Activated CD8-positive, alpha-beta memory T cell treated with anti-CD3 and anti-CD28 coated beads for 48 hours (primary cell): ENCODE measurements at places on chromosomes 11 and 22.

- no peak for DNase-seq
Observed at GRCh38 chr11:74332291-74332690, 20.9 kb upstream of the P4HA3 start.

GRCh38 chr11:46672381-46672839, 28.0 kb downstream of the ARHGAP1 start:
- DNase-seq, result no peak

- DNase-seq, result no peak
Observed at GRCh38 chr11:104663190-104664140, 234.8 kb downstream of the CASP12 start.

DNA sequence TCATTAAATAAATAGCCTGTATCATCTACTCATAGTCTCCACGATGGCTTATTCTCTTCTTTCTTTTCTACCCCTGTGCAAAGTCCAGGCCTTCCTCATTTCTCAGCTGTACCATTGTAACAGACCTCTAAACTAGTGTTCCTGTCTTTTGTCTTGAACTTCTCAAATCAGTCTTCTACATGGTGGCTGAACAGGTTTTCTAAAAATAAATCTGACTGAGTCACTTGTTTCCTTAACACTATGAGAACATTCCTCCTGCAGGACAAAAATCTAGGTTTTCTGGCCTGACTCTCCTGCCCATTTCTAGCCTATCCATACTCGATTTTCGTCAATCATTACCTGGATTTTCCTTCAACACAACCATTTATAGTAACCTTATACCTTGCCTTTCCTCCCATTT, 1080.8 kb upstream of the TENM4 start:
- DNase-seq, result no peak

DNA sequence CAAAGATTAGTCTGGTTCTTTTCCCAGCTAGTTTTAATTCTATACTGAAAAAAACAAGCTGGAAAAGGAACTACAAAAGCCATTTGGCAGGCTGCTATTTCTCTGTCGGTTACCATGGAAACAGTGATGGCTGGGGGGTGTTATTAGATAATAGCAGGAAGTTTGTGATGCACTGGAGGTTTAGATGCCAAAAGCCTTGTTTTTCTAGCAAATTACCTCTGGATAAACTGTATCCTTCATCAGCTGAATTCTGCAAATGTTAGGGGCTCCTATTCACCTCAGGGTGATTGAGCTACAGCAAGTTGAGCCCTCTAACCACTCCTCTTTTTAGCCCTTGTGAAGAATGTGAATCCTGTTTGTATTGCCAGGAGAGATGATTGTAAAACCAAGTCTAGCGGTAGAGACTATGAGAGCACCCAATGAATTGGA, 25.2 kb downstream of the ALKBH3 start:
- DNase-seq, result no peak

DNA sequence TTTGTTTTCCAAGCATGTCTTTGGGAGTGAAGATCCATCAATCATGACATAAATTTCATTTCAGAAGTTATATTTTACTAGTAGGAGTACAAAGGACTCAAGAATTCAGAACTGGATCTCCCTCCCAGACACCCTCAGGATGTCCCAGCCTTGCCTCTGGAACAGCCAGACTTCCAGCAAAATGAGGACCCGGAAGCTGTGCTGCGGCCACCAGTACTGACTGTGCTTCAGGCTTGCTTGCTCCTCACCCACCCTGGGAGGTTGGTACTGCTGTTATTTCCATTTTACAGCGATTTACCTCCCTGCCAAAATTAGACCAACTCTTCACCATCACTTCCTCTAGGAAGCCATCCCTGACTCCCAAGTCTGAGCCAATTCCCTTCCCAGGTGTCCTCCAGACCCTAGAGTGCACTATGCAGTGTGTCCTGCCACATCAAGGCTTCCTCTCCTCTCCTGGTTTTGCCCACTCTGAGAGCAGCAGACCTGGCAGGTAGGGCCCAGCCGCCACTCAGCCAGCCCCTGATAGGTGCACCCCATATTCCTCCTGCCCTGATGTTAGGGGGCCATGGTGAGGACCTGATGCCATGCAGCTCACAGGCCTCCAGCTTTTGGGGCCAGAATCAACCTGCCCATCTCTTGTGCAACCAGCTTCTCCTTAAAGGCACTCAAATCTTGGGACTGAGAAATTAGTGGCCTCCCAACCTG, 47.3 kb upstream of the WNT7B start:
- no peak for DNase-seq

GRCh38 chr22:38415046-38415445, 40.0 kb downstream of the KCNJ4 start:
- no peak for DNase-seq

GRCh38 chr11:28729339-28729738, 621.2 kb downstream of the METTL15 start:
- no peak for DNase-seq

DNA sequence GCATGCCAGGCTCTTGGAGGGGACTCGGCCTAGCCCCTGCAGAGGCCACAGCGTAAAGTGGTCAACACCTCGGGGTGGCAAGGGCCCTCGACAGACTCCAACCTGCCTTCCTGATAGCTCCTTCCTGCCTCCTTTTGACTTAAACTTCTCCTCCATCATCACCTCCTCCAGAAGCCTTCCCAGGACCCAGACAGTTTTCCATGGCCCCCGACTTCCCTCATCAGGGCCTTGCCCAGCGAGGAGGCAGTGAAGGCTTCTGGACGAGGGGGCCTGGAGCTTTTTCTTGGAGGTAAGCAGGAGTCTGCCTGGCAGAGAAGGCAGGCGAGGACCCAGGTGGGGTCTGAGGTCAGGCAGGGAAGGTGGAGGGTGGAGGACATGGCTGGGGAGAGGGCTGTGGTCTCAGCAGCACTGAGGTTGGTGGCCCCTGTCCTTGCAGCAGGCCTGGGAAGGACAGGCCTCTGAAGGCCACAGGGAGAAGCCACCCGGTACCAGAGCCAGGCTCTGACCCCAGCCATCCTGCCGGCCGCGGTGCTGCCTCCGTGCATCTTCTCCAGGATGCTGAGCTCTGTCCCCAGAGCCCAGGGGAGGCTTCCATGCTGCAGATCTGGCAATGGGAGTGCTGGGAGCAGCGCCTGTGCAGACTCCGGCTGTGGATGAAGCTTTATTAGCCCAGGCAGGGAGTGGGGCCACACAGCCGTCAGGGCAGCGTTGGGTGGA, 81.4 kb downstream of the WNT7B start:
- no peak for DNase-seq

- no peak for DNase-seq
Observed at GRCh38 chr22:33920197-33920540, at the start of gene LARGE1. TSS of gene LARGE1 (minus strand) at chr22:33920476.

DNA sequence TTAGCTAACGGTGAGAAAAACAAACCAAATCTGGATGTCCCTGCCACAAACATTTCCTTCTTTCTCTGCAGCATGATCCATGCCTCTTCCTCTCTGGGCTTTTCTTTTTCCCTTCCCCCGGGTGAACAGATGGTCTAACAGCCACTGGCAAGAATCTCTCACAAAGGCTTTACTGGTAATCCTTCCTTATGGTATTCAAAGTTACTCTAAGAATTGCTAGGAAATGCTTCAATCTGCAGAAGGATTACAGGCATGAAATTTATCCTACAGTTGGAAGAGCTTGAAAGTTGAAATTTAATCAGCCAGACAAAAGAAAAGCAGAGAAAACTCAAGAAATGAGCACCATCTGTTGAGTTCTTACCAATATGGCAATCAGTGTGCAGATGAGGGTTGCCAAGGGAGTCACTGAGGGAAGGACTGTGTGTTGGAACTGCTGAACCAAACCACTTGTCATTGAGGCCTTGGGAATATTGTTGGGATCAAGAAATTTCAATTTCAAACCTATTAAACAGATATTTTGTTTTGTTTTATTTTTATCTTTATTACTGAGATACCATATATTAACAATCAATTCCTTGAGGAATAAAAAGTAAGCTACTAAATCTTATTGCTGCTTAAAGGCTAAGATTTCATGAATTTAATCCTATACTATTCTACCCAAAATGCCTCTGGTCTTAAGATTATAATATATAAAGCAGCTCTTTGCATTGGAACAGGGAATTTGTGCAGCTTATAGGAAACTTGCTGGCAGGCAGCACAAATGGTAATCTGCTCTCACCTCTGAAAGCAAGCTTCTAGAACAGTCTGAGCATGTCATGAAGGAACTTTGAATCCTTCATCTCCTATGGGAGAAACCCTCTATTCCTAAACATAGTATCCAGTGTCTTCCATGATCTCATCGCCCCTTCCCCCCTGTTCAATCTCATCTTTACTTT, 29.7 kb upstream of the NDUFC2 start:
- DNase-seq, result no peak

- DNase-seq, result no peak
Observed at GRCh38 chr11:63862923-63863322, 24.0 kb downstream of the MARK2 start.

- DNase-seq, result no peak
Observed at GRCh38 chr11:96469776-96470175, 80.0 kb downstream of the JRKL start.

DNA sequence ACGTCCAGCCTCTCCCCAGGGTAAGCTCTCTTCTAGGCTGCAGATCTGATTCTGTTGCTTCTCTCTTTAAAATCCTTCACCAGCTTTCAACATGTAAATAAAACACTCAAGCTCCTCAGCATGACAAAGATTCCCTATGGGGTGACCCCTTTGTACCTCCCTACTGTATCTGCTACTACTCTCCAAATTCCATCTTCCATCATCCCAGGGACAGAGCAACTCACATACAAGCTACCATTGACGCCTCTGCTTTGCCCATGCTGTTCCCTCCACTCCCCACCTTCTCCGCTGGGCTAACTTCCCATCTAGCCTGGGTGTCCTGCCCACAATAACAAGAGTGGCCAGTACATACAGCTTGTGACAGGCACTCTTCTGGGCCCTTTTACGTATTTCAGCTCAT, 207.5 kb upstream of the ZBED5 start:
- no peak for DNase-seq

- no peak for DNase-seq
Observed at GRCh38 chr11:120611581-120611980, 100.0 kb downstream of the GRIK4 start.

DNA sequence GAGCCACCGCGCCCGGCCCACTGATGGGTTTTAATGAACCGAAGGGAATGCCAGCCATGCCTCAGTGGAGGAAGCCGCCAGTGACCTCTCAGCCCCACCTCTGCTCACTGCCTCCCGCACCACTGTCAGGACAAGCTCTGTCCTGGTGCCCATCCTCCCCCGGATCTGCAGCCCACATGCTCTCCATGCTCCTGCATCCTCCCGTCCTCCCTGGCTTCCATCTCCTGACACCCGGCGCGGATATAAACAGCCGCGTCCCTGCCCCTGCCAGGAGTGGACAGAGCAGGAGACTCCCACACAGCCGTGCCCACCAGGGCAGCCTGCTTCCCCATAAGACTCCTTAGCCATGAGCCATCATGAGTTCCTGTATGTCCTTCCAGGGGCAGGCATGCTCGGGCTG, 26.9 kb downstream of the MACROD1 start:
- no peak for DNase-seq

DNA sequence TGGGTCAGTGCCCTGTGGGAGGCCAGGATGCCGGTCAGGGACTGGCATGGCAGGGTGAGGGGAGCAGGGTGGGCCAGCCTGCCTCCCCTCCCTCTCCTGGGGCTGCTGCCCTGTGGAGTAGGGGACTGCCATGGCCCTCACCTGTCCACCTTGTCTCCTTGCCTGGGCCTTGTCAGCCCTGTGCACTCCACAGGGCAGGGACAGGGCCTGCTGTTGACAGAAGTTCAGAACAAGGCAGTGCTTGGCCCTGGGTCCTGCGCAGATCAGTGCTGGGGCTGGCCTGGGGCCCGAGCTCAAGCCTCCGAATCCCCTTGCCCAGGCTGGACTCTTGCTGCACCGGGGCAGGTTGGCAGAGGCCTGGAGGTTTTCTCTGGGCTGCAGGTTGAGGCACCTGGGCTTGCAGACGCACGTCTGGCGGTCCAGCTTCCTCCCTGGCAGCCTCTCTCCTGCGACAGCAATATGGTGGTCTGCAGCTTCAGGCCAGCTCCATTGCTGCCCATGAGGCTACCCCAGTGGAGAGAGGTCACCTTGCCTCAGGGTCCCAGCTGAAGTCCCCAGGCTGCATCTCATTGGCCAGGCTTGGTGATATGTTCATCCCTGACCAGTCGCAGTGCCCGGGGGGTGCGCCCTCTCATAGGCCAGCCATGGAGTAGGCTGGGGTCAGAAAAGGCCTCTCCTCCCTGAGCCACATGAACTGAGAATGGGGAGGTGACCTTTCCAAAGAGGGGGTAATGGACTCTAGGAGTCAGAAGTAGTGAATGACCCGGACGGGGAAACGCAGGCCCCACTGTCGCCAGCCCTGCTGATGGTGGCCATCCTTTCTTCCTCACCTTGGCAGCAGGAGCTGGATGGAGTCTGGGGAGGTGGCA, 21.5 kb upstream of the CHKA start:
- DNase-seq, result no peak

DNA sequence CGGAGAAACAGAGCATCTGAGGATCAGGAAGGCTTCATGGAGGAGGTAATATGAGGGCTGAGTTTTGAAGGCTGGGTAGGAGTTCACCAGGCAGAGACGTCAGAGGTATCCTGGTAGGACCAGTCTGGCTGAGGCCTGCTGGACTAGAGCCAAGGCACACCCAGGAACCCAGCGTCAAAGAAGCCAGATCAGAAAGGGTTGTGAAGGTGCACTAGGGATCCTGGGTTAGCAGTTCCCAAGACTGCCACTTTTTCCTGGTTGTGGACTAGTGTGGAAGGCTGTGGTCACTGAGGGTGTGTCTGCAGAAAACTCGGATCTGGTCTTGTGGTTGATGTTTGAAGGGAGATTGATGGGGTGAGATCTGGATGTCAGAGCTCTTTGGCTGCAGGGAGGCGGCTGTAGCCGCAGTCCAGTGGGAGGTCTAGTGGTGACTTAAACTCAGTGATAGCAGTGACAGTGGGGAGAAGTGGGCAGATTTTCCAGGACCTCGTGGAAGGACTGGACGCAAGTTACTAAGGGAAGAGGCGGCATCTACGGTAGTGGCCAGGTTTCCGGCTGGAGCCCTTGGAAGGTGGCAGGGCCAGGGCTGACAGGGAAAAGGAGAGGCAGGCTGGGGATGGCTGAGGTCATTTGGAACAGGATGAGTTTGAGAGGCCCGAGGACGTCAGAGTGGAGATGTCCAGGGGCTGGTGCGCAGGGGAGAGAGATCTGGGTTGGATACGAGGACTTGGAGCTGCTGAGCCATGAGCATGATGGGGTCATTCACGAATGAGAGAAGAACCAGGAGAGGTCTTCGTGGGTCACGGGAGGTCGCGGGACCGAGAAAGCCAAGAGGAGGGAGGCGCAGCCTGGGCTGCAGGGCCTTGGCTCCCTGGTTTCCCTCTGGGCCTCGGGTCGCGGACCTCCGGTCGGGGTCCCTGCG, 10.9 kb downstream of the RELA start:
- no peak for DNase-seq

- no peak for DNase-seq
Observed at GRCh38 chr22:16965560-16965959, 42.5 kb downstream of the GAB4 start.

- DNase-seq, result no peak
Observed at GRCh38 chr22:37007651-37008050, 11.6 kb downstream of the TST start.

DNA sequence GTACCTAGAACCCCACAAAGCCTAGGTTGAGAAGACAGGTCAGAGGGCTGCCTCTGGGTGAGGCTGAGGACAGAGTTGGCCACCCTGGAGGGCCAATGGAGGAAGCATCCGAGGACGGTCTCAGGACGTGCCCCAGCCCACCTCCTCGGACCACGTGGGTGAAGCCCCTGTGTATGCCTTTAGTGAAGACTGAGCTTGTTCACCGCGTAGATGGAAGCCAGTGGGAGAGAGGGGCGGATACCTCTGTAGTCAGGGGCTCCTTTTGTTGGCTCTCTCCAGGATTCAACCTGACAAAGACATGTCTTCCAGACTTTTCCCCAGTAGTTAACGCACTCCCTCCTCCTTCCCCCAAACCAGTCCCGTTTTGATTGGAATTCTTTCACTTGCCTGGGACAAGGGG, 110.7 kb downstream of the ZBTB16 start:
- no peak for DNase-seq
